ENCODE measurements at places on chromosomes 16 and 17.

DNA sequence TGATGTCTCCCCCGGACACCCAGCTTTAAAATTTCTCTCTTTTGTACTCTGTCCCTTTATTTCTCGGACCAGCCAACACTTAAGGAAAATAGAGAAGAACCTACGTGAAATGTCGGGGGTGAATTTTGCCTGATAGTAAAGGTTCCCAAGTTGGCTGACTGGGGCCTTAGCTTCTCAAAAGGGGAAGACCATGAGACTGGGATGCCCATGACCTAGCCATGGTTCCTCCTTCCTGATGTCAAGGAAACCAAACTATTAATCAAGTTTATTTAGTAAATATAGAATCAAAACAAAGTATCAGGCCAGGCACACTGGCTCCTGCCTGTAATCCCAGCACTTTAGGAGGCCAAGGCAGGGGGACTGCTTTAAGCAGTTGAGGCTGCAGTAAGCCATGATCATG, 2.4 kb upstream of the EIF1 start:
- no peak for DNase-seq

DNA sequence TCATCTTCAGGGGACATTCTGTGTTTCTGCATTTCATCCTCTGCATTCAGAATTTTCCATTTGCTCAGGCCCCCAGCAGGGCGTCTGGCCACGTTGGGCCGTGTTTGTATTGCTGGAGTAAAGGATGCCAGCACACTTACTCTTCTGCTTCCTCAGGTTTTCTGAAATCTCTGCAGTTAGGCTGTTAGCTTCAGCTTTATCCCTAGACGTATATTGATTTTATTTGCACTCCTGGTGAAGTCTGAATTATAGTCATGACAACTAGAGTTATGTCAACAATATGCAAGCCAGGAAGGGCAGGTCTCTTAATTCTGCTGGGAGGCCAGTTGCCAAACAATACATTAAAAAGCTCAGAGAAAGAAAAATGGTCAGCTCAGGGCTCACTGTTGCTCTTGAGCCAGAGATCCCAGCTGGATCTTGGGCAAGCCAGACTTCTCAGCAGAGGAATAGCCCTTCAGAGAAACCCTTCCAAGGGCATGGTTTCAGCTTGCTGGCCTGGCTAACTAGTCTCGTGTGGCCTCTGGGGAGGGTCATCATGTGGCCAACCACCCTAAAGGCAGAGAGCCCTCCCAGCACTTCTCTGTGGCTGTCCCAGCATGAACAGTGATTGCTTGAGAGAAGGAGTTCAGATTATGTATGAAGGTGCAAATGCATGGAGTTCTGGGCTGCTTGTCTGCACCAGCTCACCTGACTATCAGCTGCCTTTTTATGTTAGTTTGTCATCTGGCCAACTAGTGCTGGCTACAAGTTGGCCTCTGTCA, 110.2 kb upstream of the CACNG5 start:
- DNase-seq: no peak

- no peak for DNase-seq
Observed at GRCh38 chr16:72015124-72015523, 6.6 kb downstream of the DHODH start.

- no peak for DNase-seq
Observed at GRCh38 chr17:13200671-13201070, 182.8 kb upstream of the ELAC2 start.

DNA sequence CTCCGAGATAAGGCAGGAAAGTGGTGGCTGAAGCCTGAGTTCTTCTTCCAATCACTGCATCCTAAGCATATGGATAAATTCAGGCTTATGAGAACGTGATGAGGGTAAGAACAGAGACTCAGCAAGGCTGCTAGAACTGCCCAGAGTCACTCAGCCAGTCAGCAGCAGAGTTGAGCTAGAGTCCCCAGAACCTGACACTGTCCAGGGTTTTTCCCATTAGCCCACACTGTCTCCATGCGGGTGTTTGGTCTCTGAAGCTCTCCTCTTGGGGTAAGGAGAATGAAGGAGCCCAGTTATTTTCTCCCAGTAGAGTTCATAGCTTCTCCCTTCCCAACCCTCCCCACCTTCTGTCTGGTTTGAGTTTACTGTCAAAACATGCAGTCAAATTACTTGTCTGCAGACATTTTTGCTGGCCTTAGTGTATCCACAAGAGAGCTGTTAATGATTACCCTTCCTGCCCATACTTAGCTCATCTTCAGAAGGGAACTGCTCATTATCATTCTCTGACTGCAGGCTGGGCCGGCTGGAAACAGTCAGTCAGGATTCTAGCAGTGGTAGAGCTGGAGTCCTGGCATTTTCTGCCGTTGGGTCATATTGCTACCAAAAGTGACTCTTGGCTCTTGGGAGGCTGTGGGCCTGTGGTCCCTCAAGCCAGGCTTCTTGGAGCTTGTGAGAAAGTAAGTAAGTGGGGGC, 460.0 kb downstream of the HS3ST3B1 start:
- DNase-seq: no peak

- DNase-seq: no peak
Observed at GRCh38 chr16:2702871-2703745, 16.9 kb downstream of the PRSS27 start.
